Activated T-cell treated with anti-CD3 and anti-CD28 coated beads, Interleukin-2, amount 50 U/mL, for 72 hours (primary cell): ENCODE measurements at places on chromosomes 6 and 20.

GRCh38 chr6:8546496-8546895 lies 111.2 kb upstream of the SLC35B3 start:
- DNase-seq = no peak

GRCh38 chr6:37127961-37128862 lies 41.7 kb upstream of the PIM1 start:
- no peak for DNase-seq

DNA sequence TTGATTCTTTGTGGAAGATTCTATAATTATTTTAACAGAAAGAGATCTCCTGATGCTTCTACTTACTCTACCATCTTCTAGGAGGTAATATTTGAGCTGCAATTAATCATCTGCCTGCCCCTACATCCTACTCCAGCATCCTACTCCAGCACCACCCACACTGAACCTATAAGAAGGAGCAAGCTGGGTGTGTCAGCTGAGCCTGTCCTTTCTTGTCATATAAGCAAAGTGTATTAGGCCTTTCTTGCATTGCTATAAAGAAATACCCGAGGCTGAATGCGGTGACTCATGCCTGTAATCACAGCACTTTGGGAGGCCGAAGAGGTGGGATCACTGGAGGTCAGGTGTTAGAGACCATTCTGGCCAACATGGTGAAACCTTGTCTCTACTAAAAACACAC lies 84.2 kb upstream of the ARG1 start:
- DNase-seq = no peak

DNA sequence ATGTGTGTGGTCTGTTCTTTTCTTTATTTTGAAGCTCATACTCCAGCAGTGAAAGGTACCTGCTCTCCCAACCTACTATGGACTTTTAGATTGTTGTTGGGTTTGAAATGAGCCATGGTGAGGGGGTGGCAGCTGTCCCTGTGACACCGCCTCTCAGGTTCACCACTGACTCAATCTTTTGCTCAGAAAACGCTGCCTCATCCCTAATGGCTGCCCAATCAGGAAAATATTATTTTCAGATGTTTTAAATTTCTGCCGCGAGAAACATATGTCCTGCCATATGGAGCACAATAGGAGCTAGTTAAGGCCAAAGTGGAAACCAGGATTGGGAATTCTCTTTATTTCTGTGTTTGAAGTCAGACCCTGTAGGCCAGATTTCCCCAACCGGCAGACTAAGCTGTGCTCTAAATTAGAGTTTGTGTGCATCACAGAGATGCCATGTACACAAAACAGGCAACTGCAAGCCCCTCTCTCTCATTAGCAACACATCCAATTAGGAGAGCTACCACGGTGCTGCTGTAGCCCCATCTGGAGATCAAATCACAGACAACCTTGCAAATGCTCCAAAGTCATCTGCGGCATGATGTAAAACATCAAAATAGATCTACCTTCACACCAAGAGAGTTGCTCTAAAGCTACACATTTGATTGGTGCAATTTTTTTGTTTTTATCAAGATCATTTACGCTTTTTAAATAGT lies 144.1 kb upstream of the BACH2 start:
- no peak for DNase-seq

DNA sequence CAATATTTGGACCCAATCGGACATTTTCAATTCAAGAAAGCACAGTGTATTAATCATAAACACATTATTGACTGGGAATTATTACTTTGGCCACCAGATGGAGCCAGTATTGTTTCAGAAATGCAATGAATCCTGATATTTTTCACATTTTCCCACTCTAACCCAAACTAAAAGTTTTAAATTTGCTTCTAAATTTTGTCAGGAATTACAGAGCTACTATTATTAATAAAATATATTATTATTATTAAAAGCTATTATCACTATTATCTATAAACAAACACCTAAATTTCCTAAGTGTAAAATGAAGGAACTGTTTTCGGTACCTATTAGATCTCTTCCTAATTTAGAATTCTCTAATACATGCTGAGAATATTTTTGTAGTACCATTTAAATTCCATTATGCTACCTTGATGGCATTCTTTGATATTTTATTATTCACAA lies 245.3 kb downstream of the OGFRL1 start:
- DNase-seq = no peak

GRCh38 chr20:62531046-62531838 lies 55.4 kb upstream of the GATA5 start:
- DNase-seq = no peak

DNA sequence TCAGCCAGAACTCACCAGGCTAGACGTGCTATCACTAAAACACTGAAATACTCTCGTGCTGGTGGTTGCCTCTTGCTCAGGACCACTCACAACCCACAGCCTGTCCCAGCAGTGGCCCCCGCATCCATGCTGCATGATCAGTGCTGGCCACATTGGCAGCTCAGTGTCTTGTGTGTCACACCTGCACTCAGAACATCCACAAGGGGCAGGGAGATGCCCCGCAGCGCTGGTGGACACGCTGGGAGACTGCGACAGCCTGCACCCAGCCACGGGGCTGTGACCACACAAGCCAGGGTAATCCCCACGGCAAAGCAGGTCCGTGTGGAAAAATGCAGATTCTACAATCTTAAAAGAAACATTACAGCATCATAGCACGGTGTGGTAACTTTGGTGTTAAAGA lies 23.9 kb upstream of the APMAP start:
- no peak for DNase-seq

DNA sequence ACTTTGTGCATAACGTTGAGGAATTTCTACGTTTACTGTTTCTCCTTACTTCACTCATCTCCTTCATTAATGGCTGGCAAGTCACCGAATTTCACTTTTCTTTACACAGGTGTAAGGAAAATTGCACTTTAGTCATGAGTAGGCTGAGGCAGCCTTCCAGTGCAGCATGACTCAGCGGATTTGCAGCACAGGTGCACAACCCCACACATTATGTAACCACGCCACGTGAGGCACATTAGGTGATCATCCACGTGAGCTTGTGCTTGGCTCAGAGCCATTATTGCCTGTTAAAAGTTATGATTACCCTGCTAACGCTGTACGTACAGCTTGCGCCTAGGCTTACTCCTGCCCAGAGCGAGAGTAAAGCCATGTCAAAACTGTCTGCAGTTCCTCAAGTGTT lies 158.8 kb downstream of the NKAIN2 start:
- no peak for DNase-seq

GRCh38 chr20:4821590-4821989 lies 99.9 kb downstream of the PRND start:
- DNase-seq = no peak

GRCh38 chr20:22582964-22583772 lies 1.2 kb downstream of the FOXA2 start:
- DNase-seq = no peak

DNA sequence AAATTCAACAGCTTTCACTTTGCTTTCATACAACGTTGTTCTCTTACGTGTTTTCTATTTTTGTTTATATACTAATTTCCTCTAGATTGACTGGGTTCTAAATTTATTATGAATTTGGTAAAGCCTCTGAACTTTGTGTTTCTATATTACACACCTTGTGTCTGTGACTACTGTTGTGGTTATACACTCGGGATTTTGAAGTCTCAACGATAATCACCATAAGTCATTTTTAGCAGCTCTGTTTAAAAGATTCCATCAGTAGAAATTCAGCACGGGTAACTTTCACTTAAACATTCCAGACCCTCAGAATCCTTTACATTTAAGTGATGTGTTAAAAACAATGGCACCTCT lies 31.8 kb upstream of the HBS1L start:
- DNase-seq = no peak

DNA sequence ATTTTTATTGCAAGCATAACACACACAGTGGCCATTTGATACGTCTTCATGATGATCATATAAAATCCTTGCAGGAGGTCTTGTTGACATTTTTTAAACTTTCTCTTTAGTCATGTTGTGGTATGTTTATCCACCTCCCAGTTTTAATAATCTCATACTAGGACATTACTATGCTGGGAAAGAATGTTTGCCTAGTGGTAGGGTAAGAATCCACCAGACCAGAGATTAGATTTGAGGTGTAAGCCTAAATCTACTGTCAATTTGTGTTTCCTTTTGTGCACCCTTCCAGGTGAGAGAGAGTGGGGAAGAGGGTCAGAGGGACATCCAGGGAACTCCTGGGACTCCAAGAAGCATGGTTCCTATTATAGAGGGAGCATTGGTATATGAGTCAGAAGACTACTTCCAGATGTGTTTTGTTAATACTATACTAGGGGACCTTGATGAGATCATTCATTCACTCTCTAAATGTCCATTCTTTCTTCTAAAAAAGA lies 298.3 kb upstream of the SASH1 start:
- DNase-seq = no peak

GRCh38 chr6:13328875-13329183 lies 492 bp upstream of the TBC1D7 start:
- no peak for DNase-seq

GRCh38 chr6:41374618-41375590 lies 39.5 kb downstream of the NCR2 start:
- DNase-seq = no peak

- no peak for DNase-seq
Measured at GRCh38 chr6:128848212-128848935, 34.6 kb upstream of the LAMA2 start.

DNA sequence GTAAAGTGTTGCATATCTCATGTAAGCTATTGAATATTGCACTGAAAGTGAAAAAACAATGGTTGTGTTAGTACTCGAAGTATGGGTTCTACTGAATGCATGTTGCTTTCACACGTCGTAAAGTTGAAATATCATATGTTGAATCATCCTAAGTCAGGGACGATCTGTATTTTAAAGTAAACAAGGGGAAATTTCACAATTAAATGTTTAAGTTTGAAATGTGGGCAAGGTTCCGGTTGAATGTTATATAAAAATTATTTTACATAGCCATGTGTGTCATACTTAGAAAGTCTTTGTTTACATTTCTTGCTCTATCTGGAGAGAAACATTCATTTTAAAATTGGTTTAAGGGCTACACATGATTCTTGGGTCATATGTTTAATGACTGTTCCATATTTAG lies 76.8 kb downstream of the AKAP7 start:
- DNase-seq = no peak

DNA sequence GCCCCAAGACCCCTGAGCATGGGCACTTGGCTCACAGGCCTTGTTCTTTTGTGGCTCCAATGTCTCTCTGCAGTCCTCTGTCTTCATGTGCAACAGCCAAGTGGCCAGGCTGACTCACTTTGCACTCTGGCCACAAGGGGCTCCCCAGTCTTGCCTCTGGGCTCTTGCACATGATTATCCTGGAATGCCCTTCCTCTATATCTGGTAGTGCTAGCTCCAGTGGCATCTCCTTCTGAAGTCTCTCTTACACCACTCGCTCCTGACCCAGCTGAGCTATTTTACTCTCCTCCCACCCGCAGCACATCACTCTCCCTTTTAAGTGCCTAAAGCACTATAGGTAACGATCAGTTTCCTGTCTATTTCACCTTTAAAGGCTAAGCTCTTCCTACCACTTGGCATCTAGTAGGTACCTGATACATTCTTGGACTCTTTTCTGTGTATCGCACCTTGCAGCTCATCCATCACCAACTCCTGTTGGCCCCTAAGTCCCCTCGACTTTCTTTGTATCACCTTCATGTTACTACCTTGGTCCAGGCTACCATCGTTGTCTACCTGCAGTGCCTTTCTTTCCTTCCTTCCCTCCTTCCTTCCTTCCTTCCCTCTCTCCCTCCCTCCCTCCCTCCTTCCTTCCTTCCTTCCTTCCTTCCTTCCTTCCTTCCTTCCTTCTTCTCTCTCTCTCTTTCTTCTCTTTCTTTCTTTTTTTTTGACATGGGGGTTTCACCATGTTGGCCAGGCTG lies 211.9 kb upstream of the RNF24 start:
- DNase-seq = no peak

DNA sequence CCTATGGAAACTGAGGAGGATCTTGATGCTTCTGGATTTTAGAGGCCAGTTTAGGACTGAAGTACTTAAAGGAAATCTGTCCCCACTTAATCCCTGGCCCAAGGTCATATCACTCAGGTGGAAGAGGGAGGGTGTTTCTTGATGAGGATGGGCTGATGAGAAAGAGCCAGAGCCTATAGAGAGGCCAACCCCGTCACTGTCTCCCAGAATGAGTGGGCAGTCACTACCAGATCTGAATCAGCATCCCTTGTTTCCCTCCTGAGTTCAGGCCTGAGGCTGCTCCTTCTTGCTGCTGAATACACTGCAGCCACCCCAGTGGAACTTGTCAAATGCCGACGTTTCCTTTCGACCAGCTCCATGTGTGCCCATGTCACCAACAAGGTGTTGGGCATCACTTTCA lies 14.8 kb downstream of the ARMC12 start:
- peak; percentile 56 for DNase-seq

GRCh38 chr6:170069611-170070010 lies 221.3 kb downstream of the DLL1 start:
- no peak for DNase-seq

- no peak for DNase-seq
Measured at GRCh38 chr6:2725999-2726567, 24.6 kb downstream of the MYLK4 start.
